NCI-H1417 (cell line): ENCODE measurements at places on chromosomes 5 and 9.

DNA sequence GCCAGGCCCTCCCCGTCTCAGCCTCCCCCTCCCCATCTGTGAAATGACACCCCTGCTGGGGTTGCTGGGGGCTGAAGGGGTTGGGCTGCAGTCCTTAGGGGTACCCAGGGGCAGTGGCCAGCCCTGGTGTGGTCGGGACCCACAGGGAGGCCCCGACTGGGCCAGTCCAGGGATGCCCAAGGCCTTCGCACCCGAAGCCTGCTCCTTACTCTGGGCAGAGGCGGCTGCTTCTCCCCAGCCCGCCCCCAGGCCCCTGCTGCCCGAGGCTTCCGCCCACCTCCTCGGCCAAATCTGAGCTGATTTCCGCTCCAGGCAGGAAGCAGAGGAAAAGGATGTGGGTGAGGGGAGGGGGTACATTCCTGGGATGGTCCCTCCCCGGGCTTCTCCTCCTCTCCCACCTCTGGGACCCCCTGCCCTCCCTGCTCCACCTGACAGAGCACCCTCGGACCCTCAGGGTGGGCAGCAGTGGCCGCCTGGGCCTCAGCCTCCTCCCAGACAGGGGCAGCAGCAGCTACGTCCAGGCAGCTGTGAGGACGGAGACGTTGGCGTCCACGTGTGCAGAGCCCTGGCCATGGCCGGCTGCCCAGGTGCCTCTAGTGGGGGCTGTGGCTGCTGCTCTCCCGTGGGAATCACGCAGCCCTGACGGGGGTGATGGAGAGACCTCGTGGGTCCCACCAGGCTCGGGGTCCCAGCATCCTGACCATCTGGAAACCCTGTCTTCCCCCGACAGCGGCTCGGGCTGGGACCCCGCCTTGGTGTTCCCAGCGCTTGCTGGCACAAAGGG is 4.2 kb upstream of the NRARP start:
- DNase-seq = no peak

GRCh38 chr9:89885156-89885555 is 280.3 kb downstream of the GADD45G start:
- no peak for DNase-seq

DNA sequence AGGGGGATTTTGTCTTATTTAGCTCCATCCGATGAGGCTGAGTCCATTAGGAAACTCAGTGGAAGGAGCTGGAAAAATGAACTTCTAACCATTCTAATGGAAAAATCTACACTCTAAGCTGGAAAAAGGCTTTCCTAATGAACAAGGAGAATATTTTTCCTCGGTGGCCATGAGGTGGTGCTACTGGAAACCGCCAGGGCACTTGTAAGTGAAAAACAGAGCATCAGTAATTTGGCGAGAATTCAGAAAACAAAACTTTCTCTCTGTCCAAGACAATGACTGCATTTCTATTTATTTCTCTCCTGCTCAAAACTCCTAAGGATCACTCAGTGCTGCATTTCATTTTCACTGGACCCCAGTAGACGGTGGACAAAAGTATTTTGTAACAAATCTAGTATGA is 237.6 kb downstream of the TENT4A start:
- no peak for DNase-seq

GRCh38 chr5:124655251-124655917 is 91.1 kb downstream of the ZNF608 start:
- peak; percentile 96 for DNase-seq

- DNase-seq = no peak
Measured at GRCh38 chr9:134879664-134880483, 736 bp upstream of the FCN2 start.

DNA sequence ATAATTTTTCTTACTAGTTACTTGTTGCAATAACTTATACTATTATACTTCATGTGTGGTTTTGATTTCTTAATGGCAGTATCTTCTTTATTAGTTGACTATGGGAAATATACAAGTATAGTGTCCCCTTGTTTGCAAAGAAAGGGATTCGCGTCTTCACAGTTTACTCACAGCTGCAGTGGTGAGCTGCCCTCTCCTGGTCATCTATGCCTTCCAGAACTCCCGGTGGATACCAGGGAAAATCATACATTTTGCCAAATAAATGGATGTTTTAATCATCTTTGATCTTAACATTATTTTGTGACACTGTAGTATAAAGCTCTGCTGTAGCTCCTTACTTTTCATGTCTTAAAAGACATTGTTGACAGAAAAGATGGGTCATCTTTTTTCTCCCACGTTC is 142.0 kb downstream of the ZCCHC7 start:
- DNase-seq = peak; percentile 35

DNA sequence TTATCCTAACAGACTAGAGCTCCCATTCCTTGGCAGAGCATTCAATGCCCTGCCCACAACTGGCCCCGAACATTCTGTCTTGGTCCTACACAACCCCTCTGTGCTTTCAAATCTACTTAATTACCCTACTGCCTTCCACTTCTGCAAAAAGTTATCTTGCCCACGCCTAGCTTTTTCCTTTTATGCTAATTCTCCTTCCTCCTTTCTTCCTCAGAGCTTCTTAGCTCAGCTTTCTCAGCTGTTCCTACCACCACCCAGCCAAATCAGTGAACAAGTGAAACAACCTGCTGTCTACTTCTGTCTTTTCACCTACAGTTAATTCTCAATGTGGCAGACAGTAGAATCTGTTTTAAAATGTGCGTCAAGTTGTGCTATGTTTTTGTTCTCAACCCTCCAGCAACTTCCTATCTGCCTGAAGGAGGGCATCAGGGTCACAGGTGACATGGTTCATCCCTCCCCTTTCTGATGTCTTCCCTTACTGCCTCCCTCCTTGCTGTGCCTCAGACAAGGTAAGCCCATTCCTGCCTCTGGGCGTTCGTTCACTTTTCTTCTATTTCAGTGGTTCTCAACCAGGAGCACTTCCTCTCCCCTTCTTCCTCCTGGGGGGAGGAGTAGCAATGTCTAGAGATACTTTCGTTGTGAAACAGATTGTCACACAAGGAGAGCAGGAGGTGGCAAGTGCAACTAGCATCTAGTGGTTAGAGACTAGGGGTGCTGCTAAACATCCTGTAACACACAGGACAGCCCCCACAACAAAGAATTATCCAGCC is 1.3 kb upstream of the REEP5 start:
- DNase-seq = no peak

GRCh38 chr5:110630350-110630749 is 96.1 kb downstream of the TMEM232 start:
- no peak for DNase-seq

DNA sequence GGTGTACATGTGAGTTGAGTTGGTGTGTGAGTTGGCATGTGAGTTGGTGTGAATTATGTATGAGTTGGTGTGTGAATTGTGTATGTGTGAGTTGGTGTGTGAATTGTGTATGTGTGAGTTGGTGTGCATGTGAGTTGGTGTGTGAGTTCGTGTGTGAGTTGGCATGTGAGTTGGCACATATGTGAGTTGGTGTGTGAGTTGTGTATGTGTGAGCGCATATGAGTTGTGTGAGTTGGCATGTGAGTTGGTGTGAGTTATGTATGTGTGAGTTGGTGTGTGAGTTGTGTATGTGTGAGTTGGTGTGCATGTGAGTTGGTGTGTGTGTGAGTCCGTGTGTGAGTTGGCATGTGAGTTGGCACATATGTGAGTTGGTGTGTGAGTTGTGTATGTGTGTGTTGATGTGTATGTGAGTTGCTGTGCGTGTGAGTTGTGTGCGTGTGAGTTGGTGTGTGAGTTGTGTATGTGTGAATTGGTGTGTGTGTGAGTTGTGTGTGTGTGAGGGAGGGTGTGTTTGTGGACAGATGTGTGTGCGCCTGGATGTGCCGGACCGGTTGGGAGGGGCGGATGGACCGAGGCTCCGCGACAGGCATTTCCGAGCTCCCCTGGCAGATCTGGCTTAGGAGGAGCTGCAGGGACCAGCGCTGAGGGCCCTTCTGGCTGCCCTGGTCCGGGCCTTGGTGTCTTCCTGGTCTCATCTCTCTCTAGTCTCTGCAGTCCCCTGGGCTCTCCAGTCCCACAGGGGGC is 162.5 kb upstream of the IER5L start:
- no peak for DNase-seq

DNA sequence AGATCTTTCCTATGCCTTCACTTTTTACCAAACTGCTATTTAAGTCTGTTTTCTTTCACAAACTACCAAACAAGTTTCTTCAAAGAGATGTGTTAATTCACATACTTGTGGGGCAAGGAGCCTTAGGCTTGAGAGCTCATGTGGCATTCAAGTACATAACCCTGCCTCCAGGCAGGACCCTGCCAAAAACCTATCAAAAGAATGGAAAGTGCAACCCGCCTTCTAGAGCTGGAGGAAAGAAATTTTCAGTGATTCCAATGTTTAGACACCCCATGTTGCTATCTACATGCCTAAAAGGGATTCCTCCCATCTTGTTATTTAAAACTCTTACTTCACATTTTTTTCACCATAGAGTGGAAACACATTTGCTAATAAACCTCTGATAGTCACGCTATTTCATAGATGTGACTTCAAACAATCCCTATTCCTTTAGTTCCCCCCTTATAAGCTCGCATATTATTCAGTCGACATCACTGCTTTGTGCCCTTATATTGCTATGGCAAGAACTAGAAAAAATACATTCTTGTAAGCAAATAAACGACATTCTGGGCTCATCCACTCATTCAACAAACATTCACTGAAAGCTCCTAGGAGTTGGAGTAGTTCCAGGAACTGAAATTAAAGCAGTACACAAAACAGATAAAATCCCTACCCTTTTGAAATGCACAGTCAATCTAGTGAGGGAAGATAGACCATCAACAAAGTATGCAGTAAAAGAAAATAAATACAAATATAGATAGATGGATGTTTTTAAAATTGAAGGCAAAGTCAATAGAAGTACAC is 518.1 kb downstream of the ELAVL2 start:
- DNase-seq = no peak

- DNase-seq = peak; percentile 32
Measured at GRCh38 chr5:14615365-14615764, 33.8 kb downstream of the OTULINL start.

- DNase-seq = no peak
Measured at GRCh38 chr5:75551471-75551870, 39.8 kb downstream of the POLK start.

DNA sequence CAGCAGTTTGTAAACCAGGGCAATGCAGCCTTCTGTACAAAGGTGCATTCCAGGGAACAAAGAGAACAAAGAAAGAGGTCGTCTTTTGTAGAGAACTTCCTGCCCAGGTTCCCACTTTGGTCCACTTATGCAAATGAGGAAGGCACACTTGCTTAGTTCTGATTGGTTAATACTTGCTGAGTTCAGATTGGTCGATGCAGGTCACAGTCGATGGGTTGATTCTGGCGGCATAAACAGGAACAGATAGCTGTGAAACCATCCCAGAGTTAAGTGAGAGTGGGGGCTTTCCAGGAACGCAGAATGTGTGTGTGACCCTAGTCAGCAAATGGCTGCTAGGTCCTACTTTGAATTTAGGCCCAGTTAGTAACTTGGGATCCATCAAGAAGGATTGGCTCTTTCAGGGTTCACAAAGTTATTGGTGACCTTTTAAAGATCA is 1.8 kb upstream of the ADAMTS13 start:
- no peak for DNase-seq

- DNase-seq = no peak
Measured at GRCh38 chr5:124790895-124791732, 44.7 kb upstream of the ZNF608 start.

DNA sequence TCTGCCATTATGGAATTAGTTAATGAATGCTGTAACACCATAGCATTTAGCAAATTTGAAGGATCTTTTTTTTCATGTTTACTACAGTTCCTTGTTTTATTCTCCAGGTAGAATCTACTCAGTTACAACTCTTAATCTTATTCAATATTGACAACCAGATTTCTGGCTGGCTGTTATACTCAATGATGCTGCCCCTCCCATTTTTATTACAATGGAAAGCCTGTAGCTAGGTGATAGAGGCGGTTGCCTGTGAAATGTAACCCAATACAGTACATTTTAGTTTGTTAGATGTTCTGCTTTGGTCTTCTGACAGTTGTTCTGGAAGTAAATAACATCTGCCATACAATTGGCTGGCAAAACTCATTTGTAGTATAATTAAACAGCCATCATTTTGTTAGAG is 294.2 kb downstream of the DMRTA1 start:
- no peak for DNase-seq

GRCh38 chr9:136220017-136220729 is 15.2 kb upstream of the LHX3 start:
- no peak for DNase-seq

- no peak for DNase-seq
Measured at GRCh38 chr9:20242510-20243189, 379.6 kb downstream of the MLLT3 start.

DNA sequence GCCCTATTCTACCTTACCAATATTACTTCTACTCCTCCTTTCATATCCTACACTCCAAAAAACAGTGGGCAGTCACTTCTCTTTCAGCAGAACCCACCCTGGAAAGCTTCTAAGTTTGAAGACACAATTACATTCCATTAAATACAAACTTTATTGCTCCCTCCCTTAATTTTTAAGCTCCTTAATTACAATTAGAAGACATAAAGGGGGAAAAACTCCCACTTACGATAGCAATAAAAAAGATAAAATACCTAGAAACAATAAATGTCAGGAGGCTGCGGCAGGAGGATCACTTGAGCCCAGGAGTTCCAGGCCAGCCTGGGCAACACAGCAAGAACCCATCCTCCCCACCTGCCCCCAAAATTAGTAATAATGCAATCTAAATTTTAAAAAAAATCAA is 9.6 kb downstream of the RNF145 start:
- no peak for DNase-seq

DNA sequence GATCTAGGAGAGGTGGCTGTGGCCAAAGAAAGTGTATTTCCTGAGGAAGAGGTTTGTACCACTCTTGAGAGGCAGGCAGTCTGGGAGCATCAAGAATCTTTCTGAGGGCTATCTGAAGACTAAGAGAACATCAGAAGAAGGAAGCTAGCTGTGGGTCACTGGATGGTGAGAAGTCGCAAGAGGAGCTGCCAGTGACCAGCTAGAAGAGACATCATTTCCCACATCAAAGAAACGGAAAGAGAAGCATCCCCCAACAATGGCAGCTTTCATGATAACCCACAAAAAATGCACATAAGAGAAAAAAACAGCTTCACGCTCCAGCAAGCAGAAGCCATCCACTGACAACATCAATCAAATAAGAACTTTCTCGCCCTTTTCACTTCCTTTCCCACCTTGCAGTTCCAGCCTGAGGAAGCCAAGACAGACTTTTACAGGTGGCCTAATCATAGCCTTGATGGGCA is 25.0 kb upstream of the CEP78 start:
- DNase-seq = no peak

DNA sequence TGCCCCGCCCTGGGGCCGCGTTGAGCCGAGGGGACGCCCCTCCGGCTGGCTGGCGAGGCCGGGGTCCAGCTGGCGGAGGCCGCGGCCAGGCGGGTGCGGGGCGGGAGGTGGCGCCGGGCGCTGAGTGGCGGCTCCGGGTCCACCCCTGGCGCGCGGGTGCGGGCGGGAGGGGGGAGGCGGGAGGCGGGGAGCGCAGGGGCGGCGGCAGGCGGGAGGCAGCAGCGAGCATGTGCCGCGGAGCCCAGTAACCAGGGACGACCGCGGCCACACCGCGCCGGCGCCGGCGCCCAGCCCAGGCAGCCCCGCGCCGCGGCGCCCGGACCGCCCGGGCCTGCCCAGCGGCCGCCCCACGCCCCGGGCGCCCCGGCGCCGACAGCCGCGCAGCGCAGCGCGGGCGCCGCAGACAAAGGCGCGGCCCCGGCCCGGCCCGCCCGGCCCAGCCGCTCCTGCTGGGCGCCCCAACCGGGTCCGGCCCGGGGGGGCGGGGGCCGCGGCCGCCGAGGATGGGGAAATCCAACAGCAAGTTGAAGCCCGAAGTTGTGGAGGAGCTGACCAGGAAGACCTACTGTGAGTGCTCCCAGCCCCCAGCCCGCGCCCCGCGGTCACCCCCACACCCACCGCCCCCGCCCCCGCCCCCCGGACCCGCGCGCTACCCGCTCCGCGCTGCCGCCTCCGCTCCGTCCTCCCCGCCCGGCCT is at the start of gene NCS1:
TSS of gene NCS1 (plus strand) at position 244 of the 697 bp plus-strand sequence. CDS start at position 504, 260 bp downstream.
- DNase-seq = peak; percentile 41

GRCh38 chr5:53019320-53019719 is 30.2 kb downstream of the ITGA2 start:
- DNase-seq = no peak
